Stimulated activated naive B cell treated with anti-CD40 and anti-IgM and Interleukin-4, amounts not matched to agents 10 μg/mL and 1 μg/mL and 100 μg/mL, for 72 hours (primary cell): ENCODE measurements at places on chromosomes 6 and 20.

DNA sequence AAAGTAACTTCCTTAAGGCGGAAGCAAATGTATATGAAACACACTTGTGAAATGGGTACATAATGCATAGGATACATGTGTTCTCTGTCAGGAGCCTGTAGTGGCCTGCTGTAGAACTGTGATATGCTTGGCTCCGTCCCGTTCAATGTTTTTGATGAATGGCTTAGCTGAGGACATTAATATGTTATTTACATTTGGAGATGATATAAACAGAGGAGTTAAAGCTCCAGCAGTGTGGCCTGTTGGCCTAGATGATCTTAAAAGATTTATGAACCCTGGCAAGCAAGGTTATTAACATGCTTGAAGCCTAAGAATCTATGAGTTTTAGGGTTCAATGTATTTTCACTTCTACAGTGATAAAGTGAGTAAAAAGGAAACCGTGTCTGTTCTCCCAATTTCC, 59.2 kb downstream of the AKAP12 start:
- peaks cover 6% of the 10 kb centered on the region for H3K4me1 ChIP-seq
- no peak overlapping the region for H3K27ac ChIP-seq
- no peaks in the 10 kb centered on the region for H3K36me3 ChIP-seq
- DNase-seq, result no peak
- no peak overlapping the region for H3K4me3 ChIP-seq

- peaks cover 4% of the 10 kb centered on the region for H3K27me3 ChIP-seq
- no peak overlapping the region for H3K27ac ChIP-seq
- peaks cover 18% of the 10 kb centered on the region for H3K4me1 ChIP-seq
- H3K4me3 ChIP-seq, result no peak overlapping the region
Observed at GRCh38 chr6:149136913-149137286, 180.6 kb upstream of the TAB2 start.

GRCh38 chr6:167093922-167094432, 28.9 kb upstream of the CCR6 start:
- H3K36me3 ChIP-seq, result no peaks in the 10 kb centered on the region
- DNase-seq, result peak; percentile 86
- peaks cover 76% of the 10 kb centered on the region for H3K4me1 ChIP-seq
- no peaks in the 10 kb centered on the region for H3K27me3 ChIP-seq
- peak overlapping the region; percentile 78 for H3K4me3 ChIP-seq

- no peak overlapping the region for H3K27ac ChIP-seq
- peaks cover 3% of the 10 kb centered on the region for H3K27me3 ChIP-seq
- DNase-seq, result no peak
- peaks cover 5% of the 10 kb centered on the region for H3K4me1 ChIP-seq
Observed at GRCh38 chr6:105263685-105264610, 84.1 kb upstream of the POPDC3 start.

DNA sequence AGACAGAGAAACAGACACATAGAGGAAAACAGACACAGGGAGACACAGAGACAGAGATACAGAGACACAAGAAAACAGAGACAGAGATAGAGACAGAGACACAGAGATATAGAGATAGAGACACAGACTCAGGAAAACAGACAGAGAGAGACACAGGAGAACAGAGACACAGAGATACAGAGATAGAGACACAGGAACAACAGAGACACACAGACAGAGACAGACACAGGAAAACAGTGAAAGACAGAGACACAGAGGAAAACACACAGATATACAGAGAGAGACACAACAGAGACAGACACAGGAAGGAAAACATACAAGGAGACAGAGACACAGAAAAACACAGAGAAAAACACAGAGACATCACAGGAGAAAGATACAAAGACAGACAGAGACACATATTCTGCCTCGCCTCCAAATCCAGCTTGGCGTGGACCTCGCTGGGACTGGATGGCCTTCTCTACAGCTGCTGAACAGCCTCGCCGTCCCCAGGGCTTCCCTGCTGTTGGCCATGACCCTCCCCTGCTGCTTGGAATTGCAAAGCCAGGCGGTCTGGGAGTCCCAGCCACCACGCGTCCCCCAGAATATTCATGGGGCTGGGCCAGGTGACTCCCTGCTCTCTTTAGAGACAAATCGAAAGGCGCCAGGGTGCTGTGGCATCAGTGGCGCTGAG, 36.8 kb downstream of the NTSR1 start:
- no peak for DNase-seq
- H3K27ac ChIP-seq, result no peak overlapping the region
- no peak overlapping the region for H3K4me3 ChIP-seq

- H3K27me3 ChIP-seq, result no peaks in the 10 kb centered on the region
- H3K36me3 ChIP-seq, result peaks cover 16% of the 10 kb centered on the region
- H3K4me1 ChIP-seq, result peaks cover 51% of the 10 kb centered on the region
- H3K27ac ChIP-seq, result peak overlapping the region; percentile 90
- H3K4me3 ChIP-seq, result peak overlapping the region; percentile 62
- DNase-seq, result no peak
Observed at GRCh38 chr20:48761023-48761785, 66.6 kb downstream of the PREX1 start.

DNA sequence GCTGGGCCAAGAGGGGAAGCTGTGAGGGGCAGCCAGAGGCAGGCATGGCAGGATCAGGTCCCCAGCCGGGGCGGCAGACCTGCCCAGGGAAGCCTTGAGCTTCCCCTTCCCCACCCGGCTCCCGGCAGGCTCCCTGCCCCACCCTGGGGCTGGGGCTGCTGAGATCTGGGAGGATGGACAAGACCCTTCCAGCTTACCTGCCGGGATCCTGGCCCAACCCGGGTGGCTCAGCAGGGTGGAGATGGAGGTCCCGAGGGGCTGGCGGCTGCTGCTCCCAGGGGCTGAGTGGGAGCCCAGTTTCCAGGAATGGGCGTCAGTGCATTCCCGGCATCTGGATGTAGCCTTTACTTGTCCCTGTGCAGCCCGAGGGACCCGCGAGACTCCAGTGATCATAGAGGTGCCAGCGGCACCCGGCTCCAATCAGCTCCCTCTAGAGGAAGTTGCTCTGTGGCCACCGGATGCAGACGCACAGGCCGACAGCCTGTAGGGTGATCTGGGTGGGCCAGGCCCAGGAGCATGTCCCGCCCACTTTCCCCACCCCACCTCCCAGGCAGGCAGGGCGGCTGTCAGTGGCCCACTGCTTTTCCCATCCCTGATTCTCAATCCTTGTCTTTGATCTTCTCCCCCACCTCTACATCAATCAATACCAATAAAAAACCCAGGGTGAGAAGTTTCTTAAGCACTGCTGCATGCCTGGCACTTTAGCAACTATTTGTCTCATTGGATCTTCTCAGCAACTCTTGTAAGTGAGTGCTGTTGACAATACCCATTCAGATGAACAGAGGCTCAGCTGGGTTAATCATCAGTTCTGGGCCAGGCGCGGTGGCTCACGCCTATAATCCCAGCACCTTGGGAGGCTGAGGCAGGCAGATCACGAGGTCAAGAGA, at the start of gene BAK1:
Gene BAK1 (minus strand): TSS at position 449 of the 887 bp plus-strand sequence. CDS start 2,672 bp downstream, outside the sequence.
- peak; percentile 81 for DNase-seq
- H3K27me3 ChIP-seq, result no peaks in the 10 kb centered on the region
- H3K36me3 ChIP-seq, result peaks cover 27% of the 10 kb centered on the region
- peaks cover 27% of the 10 kb centered on the region for H3K4me1 ChIP-seq
- peak within 1 kb of the TSS; percentile 93 for H3K27ac ChIP-seq

- peak; percentile 58 for DNase-seq
- H3K27me3 ChIP-seq, result no peaks in the 10 kb centered on the region
- H3K36me3 ChIP-seq, result peaks cover 16% of the 10 kb centered on the region
- peak overlapping the region; percentile 88 for H3K27ac ChIP-seq
- H3K4me3 ChIP-seq, result peak overlapping the region; percentile 88
Observed at GRCh38 chr20:33685328-33686099, 671 bp downstream of the E2F1 start.

- peak overlapping the region; percentile 61 for H3K27ac ChIP-seq
- H3K36me3 ChIP-seq, result peaks cover 5% of the 10 kb centered on the region
- H3K4me3 ChIP-seq, result no peak overlapping the region
Observed at GRCh38 chr20:21516861-21517565, 3.1 kb upstream of the NKX2-2 start.

DNA sequence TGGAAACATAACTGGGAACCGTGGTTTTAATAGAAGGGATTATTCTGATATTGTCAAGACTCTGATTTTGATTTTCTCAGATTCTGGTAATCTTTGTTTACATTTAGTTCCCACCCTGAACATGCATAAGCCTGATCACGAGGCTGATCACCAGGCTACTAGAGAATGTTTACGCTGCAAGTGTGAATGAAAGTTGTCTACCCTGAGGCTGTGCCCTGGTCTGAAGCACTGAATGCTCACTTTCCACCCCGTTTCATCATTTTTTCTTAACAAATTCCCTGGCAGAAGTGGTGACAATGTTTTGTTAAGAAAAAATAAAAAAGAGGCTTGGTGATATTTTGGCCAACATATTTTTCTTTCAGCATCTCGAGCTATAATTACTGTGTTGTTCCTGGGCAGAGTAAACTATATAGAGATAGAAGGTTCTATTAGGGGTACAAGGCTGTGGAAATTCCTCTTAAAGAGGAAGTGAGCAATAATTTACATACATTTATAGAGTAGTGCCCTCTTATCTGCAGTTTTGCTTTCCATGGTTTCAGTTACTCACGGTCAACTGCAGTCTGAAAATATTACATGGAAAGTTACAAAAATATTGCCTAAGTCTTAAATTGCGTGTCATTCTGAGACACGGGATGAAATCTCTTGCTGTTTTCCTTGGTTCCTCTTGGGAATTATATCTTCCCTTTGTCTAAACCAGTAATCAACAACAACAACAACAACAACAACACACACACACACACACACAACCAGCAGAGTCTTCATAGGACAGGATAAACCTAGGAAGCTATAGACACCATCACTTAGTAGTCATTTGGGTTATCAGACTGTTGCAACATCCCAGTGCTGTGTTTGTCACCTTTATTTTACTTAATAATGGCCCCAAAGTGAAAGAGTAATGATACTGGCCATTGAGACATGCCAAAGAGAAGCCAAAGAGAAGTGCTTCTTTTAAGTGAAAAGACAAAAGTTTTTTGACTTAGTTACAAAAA, 566.6 kb upstream of the CITED2 start:
- peaks cover 37% of the 10 kb centered on the region for H3K4me1 ChIP-seq
- no peaks in the 10 kb centered on the region for H3K27me3 ChIP-seq
- peak overlapping the region; percentile 63 for H3K27ac ChIP-seq
- H3K4me3 ChIP-seq, result peak overlapping the region; percentile 48
- no peaks in the 10 kb centered on the region for H3K36me3 ChIP-seq

- no peak overlapping the region for H3K4me3 ChIP-seq
- H3K4me1 ChIP-seq, result no peaks in the 10 kb centered on the region
- DNase-seq, result no peak
Observed at GRCh38 chr6:51429017-51429712, 610.5 kb downstream of the TFAP2B start.

DNA sequence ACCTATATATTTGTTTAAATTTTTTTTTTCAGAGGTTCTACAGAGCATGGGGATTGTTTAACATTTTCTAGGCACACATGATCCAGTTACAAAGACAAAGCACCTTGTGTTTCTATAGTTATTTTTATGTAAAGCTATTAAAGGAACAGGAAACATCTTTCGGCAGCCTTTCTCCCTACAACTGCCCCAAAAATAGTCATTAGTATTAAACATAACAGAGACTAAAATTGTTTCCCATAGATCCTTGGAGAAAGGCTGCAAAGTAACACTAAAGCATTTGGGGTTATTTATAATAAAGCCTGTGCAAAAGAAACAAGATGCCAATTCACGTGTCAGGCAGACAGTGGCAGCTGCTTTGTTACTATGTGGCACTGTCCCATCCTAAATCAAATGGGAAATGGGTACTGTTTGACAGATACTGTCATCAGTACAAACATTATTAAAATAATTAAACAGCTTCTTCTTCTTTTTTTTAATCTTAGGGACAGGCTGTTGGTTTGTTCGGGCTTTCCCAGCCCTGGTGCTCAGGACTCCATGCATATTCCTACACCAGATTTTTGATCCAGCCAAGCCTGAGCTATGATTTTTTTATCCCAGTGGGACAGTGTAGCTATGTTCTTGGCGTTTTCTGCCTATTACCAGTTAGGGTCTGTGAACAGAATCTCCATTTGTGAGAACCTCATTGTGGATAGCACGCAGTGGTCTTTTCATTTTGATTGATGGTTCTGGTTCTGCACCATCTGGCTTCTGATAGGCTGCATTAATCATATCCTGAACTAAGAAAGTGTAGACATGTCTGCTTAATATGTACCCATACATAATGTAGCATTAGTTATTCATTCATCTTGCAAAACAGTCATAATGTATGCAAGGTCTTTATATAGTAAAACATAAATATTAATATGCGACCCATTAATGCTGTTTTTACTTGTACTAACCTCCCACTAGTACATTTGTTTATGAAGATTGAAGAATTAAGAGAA, 460.4 kb upstream of the SOX4 start:
- H3K27me3 ChIP-seq, result no peaks in the 10 kb centered on the region
- peaks cover 4% of the 10 kb centered on the region for H3K4me1 ChIP-seq
- H3K36me3 ChIP-seq, result peaks cover 7% of the 10 kb centered on the region

GRCh38 chr6:43310624-43311023, 2.0 kb upstream of the CRIP3 start:
- H3K27ac ChIP-seq, result peak overlapping the region; percentile 69
- no peaks in the 10 kb centered on the region for H3K27me3 ChIP-seq
- peaks cover 24% of the 10 kb centered on the region for H3K36me3 ChIP-seq
- no peak overlapping the region for H3K4me3 ChIP-seq

DNA sequence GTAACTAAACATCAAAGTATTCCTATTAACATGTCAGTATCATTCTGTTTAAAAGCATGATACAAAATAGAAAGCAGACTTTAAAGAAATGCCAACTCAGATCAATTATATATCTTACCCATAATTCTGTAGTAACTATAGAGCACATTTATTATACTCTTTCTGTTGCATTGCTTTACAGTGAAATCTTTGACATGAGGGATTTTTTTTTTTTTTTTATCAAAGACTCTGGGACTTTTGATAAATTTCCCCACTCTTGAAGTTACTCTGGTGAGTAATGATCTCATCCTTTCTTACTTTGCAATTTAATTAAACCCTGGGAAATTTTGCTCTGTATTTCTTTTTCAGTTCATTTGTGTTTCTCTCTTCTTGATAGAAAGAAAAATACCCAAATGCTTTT, 17.4 kb downstream of the ADGRF4 start:
- peaks cover 6% of the 10 kb centered on the region for H3K4me1 ChIP-seq
- no peak for DNase-seq
- H3K4me3 ChIP-seq, result no peak overlapping the region
- H3K36me3 ChIP-seq, result no peaks in the 10 kb centered on the region
- peaks cover 32% of the 10 kb centered on the region for H3K27me3 ChIP-seq
